RWPE2 (cell line): ENCODE measurements at places on chromosomes 5 and 9.
A peak's percentile ranks its signal among the peaks of the same experiment; 100 is the strongest.

GRCh38 chr9:90921104-90921503 is 119.5 kb downstream of the SYK start:
- H3K36me3 ChIP-seq = no peaks in the 10 kb centered on the region
- DNase-seq = peak; percentile 95
- no peak overlapping the region for H3K4me3 ChIP-seq
- H3K27ac ChIP-seq = peak overlapping the region; percentile 63

DNA sequence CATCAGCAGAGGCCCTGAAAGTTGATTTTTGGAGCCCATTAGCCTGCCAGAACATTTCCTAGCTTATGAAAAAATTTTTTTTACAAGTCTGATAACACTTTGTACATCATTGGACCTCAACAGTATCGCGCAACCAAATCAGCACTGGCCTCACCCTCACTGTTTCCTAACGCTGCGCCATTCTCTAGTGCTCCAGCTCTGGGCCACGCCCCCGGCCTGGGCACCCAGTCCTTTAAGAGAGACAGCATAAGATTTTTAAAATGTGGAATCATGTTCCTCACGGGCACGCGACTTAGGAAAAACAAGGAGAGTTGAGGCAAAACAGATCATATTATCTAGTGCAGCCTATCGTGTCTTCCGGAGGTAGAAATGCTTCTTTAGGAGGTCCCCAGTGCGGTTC is 114.5 kb downstream of the BOD1 start:
- H3K4me3 ChIP-seq = no peak overlapping the region
- H3K27me3 ChIP-seq = no peaks in the 10 kb centered on the region
- no peak overlapping the region for H3K27ac ChIP-seq
- DNase-seq = no peak
- H3K4me1 ChIP-seq = peaks cover 4% of the 10 kb centered on the region
- H3K36me3 ChIP-seq = no peaks in the 10 kb centered on the region

DNA sequence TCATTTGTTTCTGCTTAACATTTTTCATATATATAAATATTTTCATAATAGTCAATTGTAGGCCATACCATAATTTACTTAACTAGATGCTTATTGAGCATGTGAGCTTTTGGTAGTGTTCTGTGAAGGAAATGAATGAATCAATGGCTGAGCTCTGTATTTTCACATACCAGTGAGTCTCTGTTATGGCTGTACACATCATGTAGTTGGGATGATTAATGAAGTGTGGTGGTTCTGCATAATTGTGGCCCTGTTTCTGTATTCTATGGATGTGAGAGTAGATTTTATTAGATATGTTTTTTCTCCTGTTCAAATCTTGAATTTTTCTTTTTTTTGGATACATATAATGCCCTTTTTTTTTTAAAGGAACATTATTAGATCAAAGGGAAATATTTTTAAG is 56.2 kb downstream of the CTNNA1 start:
- H3K27me3 ChIP-seq = no peaks in the 10 kb centered on the region
- peaks cover 67% of the 10 kb centered on the region for H3K36me3 ChIP-seq
- H3K4me1 ChIP-seq = no peaks in the 10 kb centered on the region
- DNase-seq = no peak
- no peak overlapping the region for H3K4me3 ChIP-seq
- H3K27ac ChIP-seq = no peak overlapping the region

DNA sequence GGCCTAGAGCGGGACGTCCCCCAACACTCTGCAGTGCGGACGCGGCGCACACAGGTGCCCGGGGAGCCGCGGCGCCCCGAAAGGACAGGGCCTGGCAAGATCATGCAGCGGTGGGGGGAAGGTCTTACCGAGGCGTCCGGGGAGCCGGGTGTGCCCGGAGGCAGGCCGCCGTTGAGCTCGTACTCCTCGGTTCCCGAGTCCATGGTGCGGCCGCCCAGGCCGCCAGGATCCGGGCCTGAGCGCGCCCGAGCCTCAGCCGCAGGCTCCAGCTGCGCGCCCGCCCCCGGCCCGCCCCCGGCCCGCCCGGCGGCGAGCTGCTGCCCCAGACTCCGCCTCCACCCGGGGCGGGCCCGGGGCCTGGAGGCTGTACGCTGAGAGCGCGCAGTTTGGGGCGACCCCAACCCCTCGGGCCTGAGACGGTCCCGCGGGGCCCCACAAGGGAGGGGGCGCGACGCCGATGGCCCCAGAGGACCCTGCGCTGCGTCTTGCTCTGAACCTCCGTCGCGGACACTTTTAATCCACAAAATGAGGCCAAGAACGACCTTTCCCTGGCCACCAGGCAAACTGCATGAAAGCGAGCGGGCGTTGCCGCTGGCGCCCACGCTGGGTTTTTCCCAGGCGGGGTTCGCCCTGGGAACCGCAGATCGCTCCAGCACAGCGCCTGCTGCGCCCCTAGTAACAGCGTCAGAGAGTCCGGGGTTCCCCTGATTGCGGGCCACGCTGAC is at the start of gene NINJ1:
Gene NINJ1 (minus strand): TSS at position 237 of the 725 bp plus-strand sequence. CDS start 34 bp downstream, at position 203.
- H3K27me3 ChIP-seq = no peaks in the 10 kb centered on the region
- H3K36me3 ChIP-seq = no peaks in the 10 kb centered on the region
- H3K27ac ChIP-seq = peak within 1 kb of the TSS; percentile 32
- DNase-seq = peak; percentile 69
- peaks cover 11% of the 10 kb centered on the region for H3K4me1 ChIP-seq

- no peak overlapping the region for H3K27ac ChIP-seq
- H3K36me3 ChIP-seq = no peaks in the 10 kb centered on the region
- H3K4me1 ChIP-seq = no peaks in the 10 kb centered on the region
- no peak for DNase-seq
- H3K27me3 ChIP-seq = no peaks in the 10 kb centered on the region
Observed at GRCh38 chr9:71796100-71796767, 27.9 kb upstream of the CEMIP2 start.

- no peak overlapping the region for H3K27ac ChIP-seq
- DNase-seq = no peak
- H3K27me3 ChIP-seq = peaks cover 3% of the 10 kb centered on the region
Observed at GRCh38 chr5:24433555-24433954, 211.2 kb downstream of the CDH10 start.
